ENCODE measurements at places on chromosomes 16 and 17.

- no peak for DNase-seq
Observed at GRCh38 chr16:81483064-81483969, 38.7 kb downstream of the CMIP start.

GRCh38 chr17:49132317-49132698 is 261 bp upstream of the B4GALNT2 start:
- DNase-seq, result no peak

DNA sequence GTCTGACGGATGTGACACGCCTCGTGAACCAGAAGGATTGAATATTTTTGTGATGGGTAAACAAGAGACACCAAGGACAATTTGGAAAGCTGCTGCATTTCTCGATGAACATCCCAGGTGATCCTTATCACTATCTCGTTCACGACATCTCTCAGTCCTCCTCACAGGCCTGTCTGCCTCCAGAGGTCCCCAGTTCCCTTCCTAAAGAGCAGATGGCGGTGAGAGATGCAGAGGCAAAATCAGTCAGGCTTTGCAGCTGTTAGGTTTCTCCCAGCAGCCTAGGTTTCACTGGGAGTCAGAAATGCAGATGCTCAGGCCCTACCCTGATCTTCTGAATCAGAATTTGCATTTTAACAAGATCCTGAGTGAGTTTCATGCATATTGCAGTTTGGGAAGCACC is 23.6 kb downstream of the SCPEP1 start:
- DNase-seq, result no peak

GRCh38 chr17:67647482-67647881 is 70.3 kb upstream of the NOL11 start:
- DNase-seq, result no peak

- no peak for DNase-seq
Observed at GRCh38 chr16:62738666-62739460, 702.6 kb upstream of the CDH8 start.

GRCh38 chr16:26500326-26500725 is 566.4 kb upstream of the C16orf82 start:
- no peak for DNase-seq

- DNase-seq, result no peak
Observed at GRCh38 chr17:72466199-72466598, 345.4 kb downstream of the SOX9 start.

GRCh38 chr16:71552698-71553503 is 24.0 kb downstream of the TAT start:
- no peak for DNase-seq

GRCh38 chr16:85126705-85127378 is 14.6 kb upstream of the CIBAR2 start:
- DNase-seq, result no peak

GRCh38 chr17:57422574-57423164 is 166.3 kb downstream of the MSI2 start:
- no peak for DNase-seq

GRCh38 chr16:68130520-68130919 is 45.4 kb downstream of the NFATC3 start:
- DNase-seq, result no peak

DNA sequence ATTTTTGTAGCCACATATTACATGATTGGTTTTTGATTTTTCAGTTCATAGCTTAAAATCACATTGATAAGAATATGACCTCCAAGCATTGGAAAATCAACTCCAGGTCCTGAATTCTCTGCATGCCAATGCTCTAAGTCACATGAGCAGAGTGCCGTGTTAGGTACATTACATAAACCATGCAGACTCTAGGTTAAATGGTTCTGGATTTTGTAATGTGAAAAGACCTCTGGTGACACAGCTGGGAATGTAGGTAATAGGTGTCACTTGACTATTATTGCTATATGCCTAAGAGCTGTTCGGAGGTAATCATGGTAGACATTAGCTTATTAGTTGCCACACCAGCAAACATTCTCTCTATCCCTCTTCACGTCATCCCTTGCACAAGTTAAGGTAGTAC is 231.1 kb upstream of the SALL1 start:
- DNase-seq, result no peak

GRCh38 chr16:50626868-50627267 is 54.2 kb downstream of the SNX20 start:
- DNase-seq, result no peak

- DNase-seq, result no peak
Observed at GRCh38 chr16:86906623-86907022, 328.3 kb downstream of the FOXL1 start.

GRCh38 chr17:82237746-82238471 is 9.1 kb downstream of the SLC16A3 start:
- DNase-seq, result no peak

Measured in CD4-positive, alpha-beta T cell treated with Interleukin-15 for 1 hour (primary cell).